H54 (cell line): ENCODE measurements at places on chromosomes 2 and 18.

GRCh38 chr2:229715895-229716507 lies 1.6 kb upstream of the DNER start:
- no peak for DNase-seq

DNA sequence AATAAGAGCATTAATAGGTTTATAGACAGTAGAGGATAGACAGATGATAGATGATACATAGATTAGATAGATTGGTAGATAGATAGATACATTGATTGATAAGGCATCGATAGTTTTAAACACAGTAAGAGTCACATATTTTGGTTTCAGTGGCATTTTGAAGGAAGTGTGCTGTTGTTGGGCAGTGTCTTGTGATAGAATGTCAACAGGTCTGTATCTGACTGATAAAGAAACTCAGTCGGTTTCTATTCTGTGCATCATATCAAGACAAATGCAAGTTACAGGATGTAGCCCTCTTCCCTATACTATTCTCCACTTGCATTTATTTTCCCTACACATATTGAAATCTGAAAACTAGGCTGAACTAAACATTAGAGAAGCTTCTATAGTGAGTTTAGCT lies 1229.0 kb upstream of the ZEB2 start:
- DNase-seq, result no peak

- DNase-seq, result no peak
Measured at GRCh38 chr2:179022685-179023084, 27.3 kb downstream of the CCDC141 start.

DNA sequence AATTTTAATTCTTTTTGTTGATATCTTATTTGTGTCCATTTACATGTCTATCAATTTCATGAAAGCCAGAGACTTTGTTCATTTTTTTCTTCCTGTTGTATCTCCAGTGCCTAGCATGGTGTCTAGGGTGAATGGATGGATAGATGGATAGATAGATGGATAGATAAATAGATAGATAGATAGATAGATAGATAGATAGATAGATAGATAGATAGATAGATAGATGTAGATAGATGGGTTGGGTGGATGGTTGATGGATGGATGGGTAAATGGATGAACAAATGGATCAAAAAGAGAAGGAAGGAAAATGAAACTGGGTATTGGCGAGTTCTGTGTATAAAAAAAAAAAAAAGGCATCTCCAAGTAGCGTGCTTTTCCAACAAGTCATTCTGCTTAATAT lies 120.5 kb downstream of the FAM124B start:
- DNase-seq, result no peak

GRCh38 chr2:71498261-71498701 lies 44.9 kb downstream of the DYSF start:
- DNase-seq, result peak; percentile 67

GRCh38 chr2:62410015-62410453 lies 96.0 kb downstream of the TMEM17 start:
- no peak for DNase-seq

DNA sequence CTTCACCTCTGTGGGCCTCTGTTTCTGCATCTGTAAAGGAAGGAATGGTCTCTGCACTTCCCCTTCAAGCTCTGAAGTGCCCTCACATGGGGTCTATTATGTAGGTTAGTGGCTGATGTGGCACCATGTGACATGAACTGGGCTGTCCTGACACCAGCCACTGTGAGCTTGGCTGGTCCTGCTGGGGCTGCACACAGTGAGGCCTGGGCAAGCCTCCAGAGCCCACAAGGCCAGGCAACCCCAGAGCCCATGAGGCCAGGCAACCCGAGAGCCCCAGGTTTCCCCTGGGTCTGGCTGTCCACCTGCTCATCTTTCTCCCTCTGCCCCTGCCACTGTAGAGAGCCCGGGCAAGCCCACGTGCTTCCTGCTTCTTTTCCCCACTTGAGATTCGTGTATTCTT lies 150.1 kb upstream of the SMAD2 start:
- DNase-seq, result no peak

DNA sequence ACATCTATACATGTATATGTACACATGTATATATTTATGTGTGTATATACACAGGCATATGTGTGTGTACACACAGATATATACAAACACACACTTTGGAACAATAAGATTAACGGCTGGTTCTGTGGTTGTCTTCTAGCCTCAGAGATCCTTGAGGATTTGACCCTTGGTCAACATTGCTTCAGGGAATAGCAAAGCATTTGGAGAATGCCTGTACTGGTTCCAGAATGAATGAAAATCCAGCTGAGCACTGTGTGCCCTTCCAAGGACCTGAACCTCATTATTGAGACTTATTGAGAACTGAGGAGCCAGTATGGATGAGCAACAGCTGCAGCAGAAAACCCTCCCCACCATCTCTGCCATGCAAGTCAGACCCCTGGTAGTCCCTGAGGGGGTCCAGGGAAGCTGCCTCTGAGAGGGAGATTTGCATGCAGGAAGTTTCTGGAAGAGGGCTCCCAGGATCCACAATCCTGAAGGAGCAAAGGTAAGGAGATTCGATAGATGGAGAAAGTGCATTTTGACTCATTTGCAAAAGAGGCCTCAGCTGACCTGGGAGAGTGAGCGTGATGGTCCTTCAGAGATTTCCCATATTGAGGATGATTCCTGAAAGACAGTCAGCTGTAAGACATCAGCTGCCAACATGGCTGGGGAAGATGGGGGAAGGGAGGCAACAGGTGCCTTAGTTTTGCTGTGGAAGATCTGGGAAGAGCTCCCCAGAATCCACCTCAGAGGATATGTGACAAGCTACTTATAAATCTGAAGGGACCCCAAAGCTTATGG lies 166.6 kb upstream of the NCKAP5 start:
- DNase-seq, result no peak

DNA sequence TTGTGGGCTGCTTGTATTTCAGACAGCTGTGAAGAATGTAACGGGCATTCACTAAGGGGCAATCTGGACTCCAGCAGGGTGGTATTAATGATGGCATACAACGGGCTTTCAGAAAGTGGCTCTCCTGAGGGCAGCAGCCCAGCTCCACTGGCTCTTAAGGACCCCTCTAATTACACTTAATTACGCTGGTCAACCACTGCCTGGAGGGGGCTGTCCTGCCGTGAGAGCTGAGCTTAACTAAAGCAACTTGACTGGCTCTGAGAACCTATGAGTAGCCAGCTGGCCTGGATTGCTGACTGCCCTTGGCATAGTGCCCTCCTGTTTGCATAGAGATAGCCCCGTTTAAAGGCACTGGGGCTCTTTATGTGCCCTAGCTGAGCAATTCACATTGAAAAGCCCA lies 3.8 kb downstream of the LIPG start:
- no peak for DNase-seq

DNA sequence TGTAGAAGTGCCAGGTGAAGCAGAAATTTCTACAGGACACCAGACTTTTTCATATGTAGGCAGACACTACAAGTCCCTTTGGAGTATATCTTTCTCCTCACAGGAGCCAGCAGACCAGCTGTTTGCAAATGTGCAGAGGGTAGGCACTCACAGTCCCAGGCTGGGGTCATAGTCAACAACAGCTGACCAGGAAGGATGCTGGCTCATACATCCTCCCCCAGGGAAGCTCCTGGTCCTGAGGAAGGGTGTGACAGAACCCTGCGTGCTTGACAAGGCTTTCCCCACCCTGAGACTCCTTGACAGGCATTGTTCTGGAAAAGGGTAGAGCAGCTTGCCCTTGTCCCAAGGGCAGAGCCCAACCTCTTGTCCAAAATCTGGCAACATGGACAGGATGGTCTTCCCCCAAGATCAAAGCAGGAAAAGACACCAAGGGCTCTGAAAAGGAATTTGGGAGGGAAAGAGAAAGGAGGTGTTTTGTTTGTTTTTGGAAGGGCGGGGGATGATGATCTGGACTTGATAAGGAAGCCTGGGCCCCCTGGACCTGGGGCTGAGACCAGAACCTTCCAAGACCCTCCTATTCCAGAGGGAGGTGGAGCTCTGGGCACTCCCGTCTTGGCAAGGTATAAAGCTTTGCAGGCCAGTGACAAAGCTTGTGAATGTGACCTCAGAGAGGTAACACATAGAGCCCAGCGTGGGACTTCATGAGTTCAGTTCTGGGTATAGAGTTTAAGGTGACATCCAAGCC lies 87.1 kb downstream of the GFPT1 start:
- no peak for DNase-seq

DNA sequence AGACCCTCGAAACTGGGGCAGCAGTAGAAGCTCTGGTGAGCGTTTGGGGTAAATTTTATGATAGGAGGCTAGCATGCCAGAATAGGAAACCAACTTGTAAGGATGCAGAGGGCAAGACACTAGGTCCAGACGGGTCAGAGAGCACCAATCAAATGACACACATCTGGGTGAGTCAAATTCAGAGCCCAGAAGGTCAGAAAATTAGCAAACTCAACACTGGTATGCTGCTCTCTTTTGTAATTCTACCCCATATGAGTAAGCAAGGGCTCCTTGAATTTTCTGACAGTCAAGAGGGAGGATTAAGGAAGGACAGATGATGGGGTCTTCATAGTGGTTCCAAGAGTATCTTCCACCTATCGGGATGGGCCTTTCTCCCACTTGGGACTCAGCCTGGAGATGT lies 209.8 kb downstream of the BCL2 start:
- no peak for DNase-seq

DNA sequence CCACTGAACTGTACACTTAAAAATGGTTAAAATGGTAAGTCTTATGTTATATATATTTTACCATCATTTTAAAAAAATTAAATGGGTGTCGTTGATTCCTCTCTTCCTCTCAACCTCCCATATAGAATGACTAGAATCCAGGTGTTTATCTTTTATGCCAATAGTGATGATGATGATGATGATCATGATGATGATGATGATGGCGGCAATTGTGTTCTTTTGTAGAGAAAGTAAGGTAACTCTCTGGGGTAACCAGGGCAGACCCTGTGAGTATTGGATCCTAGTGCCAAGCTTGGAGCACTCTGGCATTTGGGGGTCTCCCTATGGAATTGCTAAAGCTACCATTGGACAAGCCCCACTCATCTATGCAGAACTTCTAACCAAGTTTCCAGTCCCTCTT lies 113.6 kb downstream of the GLI2 start:
- no peak for DNase-seq

- no peak for DNase-seq
Measured at GRCh38 chr2:209629597-209629996, 142.0 kb upstream of the UNC80 start.

GRCh38 chr18:61569176-61569892 lies 236.1 kb downstream of the CDH20 start:
- DNase-seq, result peak; percentile 27

DNA sequence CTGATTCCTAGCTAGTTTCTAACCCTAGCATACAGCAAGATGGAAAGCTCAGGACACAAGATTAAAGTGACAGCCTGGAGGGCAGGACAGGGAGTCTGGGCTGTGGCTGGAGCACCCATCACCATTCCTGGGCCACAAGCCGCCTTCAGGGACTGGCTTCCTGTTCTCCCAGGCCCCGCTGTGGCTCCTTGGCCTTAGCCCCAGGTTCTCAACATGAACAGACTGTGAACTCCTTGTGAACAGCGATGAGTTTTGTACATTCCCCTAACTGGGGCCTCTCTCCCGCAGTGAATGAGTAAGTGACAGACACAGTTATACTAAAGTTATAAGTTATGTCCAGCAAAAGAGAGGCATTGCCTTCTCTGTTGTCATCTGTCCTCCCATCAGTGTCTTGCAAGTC lies 35.9 kb upstream of the SLC14A1 start:
- no peak for DNase-seq

DNA sequence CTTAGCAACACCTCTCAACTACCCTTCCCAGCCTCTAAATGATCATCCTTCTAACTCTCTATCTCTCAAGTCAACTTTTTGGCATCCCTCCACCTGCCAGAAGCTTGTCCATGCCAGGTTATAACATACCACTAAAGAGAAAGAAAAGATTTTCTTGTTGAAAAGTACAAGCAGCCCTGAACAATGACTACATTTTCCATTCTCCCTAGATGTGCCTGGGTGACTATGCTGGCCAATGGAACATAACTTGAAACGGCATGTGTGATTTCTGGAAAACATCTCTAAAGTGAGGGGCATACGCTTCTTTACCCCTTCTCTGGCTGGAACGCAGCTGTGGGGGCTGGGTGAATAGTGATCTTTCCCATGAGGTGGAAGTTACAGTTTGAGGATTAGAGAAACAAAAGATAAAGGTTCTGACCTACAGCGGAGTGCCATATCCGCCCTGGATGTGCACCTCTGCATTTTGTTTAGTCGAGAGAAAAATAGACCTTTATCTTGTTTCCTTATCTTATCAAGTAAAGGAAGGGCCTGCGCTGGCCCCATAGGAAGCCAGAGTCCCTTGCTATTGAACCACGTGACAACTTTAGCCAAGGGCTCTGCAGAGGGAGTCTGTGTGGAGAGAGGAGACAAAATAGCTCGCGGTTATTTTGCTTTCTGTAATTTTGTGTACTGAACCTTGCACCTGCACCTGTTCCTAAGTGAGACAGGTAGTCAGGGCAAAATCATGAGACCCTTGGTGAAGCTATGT lies 436.8 kb downstream of the TGIF1 start:
- no peak for DNase-seq

DNA sequence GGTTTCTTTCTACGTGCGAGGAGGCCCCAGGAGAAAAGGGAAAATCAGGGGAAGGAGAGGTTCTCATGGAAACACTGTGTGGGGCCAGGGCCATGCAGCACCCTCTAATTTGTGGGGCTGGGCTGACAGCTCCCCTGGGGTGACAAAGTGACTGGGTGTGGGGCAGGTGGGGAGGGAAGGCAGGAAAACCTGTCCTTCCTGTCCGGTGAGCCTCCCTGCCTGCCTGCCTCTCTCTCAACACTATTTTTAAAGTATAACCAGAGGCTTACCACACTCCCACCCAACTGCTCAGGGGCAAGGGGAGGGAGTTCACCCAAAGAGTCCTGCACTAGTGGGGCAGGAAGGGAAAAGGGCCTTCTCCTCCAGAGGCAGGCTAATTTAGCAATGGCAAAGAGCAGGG lies 10.5 kb upstream of the EPAS1 start:
- no peak for DNase-seq

DNA sequence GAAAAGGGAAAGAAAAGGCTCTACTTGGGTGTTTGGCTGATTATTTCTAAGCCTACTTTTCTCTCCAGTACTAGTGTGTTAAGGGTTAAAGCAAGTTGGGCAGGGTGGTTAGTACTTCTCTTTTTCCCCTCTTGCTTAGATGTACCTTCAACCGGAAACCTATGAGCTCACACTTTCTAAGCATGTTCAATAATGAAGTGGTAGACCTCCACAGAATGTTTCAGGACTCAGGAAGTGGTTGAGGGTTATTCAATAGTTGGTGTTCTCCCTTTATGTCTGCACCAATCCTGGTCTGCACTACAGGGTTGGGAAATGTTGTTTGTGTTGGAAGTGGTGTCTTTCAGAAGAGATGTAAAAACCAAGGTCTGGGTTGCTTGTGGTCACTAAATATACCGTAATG lies 137.1 kb downstream of the ZEB2 start:
- DNase-seq, result no peak

- no peak for DNase-seq
Measured at GRCh38 chr2:29447513-29447912, 332.3 kb downstream of the CLIP4 start.

- DNase-seq, result no peak
Measured at GRCh38 chr2:218285604-218286003, 6.7 kb downstream of the TMBIM1 start.

- no peak for DNase-seq
Measured at GRCh38 chr2:1498176-1498575, 84.9 kb downstream of the TPO start.
